ENCODE measurements at places on chromosomes 5 and 9. TPM values are rescaled to one million over a fixed set of nuclear protein-coding genes. Genes with fewer than 3 reads are reported as not detected.

Gene NANS
- 164 TPM for total RNA-seq

Gene TMC1
- not detected for total RNA-seq

Gene FAM169A
- total RNA-seq: 18.8 TPM

Gene BARHL1
- not detected for total RNA-seq

Gene HTR1A
- not detected for total RNA-seq

Gene ZNF658
- 5.2 TPM for total RNA-seq

Gene SV2C
- total RNA-seq: not detected

Gene ATP6V0E1
- 325 TPM for total RNA-seq

Gene NME5
- total RNA-seq: not detected

Gene CKS2
- 335 TPM for total RNA-seq

Gene FABP6
- 3.9 TPM for total RNA-seq

Gene PDCD1LG2
- 1.1 TPM for total RNA-seq

DNA sequence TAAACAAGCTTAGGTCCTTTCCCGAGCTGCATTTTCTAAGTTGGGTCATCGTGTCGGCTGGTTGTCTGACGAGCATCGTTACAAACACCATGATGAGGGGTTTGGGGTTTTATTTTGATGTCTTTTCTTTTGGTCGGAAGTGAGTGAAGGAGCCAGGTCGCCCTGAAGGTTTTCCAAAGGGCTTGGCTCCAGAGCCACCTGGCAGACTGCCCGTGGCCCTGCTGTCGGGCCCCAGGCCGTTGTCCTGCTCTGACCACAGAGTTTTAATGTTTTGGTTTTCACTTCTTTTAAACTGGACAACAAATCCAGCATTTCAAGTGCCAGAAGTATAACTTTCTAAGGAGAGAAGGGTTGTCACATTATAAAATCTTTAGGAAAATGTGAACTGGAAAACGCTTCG is 42.3 kb downstream of the TENT4A start:
- DNase-seq: no peak

GRCh38 chr9:35616681-35617459 is 1.3 kb downstream of the CD72 start:
- DNase-seq: peak; percentile 35

- no peak for DNase-seq
Observed at GRCh38 chr5:67879620-67880510, 335.7 kb upstream of the PIK3R1 start.

- DNase-seq: no peak
Observed at GRCh38 chr5:68277431-68277830, 61.9 kb downstream of the PIK3R1 start.

DNA sequence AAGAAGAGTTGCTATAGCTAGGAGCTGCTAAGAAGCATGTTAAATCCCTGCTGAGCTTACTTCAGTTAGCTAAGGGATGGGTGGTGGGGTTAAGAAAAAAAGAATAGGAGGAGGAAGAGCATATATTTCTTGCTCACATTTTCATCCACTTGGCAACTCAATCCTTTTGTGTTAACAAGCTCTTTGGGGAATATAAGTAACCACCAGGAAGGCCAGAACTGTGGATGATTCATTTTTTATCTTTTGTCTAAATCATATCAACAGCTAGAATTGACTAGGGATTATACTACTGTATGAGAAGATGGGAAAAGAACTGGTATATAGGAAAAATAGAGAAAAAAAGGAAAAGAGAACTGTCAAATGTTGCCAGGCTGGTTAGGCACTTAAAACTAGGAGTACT is 555.3 kb upstream of the ARRDC3 start:
- no peak for DNase-seq

DNA sequence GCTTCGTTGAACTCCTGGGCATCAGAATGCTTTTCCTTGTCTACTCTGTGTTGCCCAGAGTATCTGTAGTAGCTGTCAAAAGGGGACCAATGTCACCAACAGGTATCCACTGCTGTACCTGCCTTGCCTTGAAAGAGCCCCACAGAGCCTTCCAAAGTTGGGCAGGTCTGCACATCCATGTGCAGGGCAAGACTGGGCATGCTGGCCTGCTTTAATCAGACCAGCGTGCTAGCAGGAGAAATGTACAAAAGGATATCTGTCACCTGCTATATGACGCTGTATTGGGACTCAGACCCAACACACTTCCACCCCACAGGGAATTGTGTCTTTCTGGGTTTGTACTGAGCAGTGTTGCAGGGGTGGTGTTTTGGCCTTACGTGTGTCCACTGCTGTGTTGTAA is 11.9 kb downstream of the DELE1 start:
- no peak for DNase-seq

GRCh38 chr9:121368138-121368522 is 1.9 kb downstream of the STOM start:
- no peak for DNase-seq

DNA sequence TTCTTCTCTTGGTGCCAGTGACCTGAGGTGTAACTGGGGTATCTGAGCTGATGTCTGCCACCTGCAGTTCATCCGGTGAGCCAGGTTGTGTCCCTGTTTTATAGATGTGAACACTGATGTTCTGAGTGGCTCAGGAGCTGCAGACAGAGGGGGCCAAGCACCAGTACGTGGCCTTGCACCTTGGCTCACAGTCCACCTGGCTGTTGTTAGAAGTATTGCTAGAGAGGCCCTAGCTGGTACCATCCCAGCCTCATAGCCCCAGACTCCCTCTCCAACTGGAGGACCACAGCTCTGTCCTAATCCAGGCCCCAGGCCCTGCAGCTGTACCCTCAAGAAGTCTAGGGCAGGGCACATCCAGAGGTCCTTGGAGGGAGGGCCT is 16.2 kb downstream of the PHF2 start:
- DNase-seq: no peak

- no peak for DNase-seq
Observed at GRCh38 chr5:68282001-68282400, 66.4 kb downstream of the PIK3R1 start.

DNA sequence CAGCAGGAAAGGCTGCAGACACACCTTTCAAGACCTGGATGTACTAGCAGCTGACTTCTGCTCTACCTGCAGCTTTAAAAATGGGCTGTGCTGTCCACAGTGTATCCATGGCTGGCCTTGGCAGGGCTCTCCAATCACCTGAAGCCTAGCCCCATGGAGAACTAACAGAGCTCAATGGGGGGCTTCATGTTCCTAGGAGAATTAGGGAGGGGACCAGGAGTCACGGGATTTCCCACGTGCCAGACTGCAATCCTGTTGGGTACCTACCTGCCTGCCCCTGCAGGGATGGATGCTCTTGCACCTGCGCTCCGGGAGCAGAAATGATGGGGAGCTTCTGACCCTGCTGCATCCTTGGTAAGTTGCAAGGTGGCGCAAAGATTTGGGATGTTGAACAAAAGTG is 462.1 kb downstream of the ICE1 start:
- no peak for DNase-seq

- DNase-seq: no peak
Observed at GRCh38 chr9:18896004-18896403, 137.0 kb downstream of the SAXO1 start.

All from MG63 (cell line).